Posterior vena cava (tissue), 2 donors: ENCODE measurements at places on chromosomes 3 and 15. TPM values are rescaled to one million over a fixed set of nuclear protein-coding genes. Genes with fewer than 3 reads are reported as not detected.

Gene LRRC31
- total RNA-seq, result not detected

Gene WNT5A
- total RNA-seq, result 6.7 TPM

Gene MYL3
- total RNA-seq, result 3.2 TPM

Gene CPNE9
- not detected for total RNA-seq

Gene TMEM266
- total RNA-seq, result not detected

Gene SKOR1
- total RNA-seq, result 0.51 TPM

Gene TUSC7
- total RNA-seq, result not detected

Gene LTF
- 3.7 TPM for total RNA-seq

Gene SERPINI2
- total RNA-seq, result not detected

Gene CKMT1B
- total RNA-seq, result not detected

Gene SH2D7
- not detected for total RNA-seq

Gene CA12
- 48.3 TPM for total RNA-seq

Gene OR5K2
- not detected for total RNA-seq
